ENCODE measurements at places on chromosomes 2 and 18.

- no peak for DNase-seq
Observed at GRCh38 chr18:78912844-78913243, 66.8 kb upstream of the SALL3 start.

GRCh38 chr2:140462990-140463389, 1667.8 kb downstream of the LRP1B start:
- DNase-seq, result no peak

DNA sequence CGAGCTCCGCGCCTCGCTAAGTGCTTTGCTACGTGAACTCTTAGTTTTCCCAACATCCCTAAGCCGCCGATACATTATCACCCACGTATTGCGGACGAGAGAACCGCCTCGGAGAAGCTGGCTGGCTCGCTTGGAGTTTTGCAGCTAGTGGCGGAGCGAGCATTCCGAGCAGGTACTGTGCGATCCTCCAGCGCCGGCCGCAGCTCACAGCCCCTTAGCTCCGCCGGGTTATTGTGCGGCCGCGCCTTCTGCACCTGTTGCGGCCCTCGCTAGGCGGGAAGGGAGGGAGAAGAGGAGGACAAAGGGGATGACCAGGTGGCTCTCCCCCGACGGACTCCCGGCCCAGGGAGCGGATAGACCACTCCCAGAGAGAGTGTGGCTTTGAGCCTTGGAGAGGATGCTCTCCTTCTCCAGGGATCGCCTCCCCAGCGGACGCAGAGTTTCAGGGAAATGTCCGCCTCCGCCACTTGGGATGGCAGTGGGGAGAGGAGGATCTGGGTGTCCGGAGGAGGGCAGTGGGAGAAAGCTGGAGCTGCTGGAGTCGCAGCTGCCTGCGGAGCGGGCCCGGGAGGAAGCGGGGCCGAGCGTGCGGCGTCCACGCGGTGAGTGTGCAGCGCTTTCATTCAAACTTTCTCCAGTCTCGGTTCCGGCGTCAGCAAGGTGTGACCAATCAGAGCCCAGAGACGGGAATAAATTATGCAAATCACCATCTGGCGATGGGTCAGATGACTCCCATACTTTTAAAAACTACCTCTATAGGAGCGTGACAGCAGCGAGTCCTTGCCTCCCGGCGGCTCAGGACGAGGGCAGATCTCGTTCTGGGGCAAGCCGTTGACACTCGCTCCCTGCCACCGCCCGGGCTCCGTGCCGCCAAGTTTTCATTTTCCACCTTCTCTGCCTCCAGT, at the start of gene LIPG:
LIPG (plus strand) TSS at position 769 of the 905 bp plus-strand sequence. CDS start 252 bp downstream, outside the sequence.
- DNase-seq, result no peak

DNA sequence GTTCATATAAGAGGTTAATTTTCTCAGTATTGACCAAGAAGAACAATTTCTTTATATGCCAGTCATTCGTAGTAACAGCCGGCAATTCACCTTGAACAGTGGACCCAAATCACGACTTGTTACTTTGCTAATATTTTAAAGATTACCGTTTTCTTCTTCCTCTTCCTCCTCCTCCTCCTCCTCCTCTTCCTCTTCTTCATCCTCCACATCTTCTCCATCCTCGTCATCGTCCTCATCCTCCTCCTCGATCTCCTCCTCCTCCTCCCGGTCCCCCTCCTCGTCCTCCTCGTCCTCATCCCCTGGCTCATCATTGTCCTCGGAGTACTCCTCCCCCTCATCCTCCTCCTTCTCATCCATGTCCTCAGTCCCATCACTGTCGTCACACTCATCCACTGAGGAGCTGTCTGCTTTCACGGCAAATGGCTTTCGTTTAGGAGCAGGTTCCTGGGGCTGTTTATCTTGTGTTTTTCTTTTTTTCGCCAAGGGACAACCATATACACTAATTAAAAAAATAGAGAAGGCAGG, 198.6 kb upstream of the PXDN start:
- DNase-seq, result no peak

DNA sequence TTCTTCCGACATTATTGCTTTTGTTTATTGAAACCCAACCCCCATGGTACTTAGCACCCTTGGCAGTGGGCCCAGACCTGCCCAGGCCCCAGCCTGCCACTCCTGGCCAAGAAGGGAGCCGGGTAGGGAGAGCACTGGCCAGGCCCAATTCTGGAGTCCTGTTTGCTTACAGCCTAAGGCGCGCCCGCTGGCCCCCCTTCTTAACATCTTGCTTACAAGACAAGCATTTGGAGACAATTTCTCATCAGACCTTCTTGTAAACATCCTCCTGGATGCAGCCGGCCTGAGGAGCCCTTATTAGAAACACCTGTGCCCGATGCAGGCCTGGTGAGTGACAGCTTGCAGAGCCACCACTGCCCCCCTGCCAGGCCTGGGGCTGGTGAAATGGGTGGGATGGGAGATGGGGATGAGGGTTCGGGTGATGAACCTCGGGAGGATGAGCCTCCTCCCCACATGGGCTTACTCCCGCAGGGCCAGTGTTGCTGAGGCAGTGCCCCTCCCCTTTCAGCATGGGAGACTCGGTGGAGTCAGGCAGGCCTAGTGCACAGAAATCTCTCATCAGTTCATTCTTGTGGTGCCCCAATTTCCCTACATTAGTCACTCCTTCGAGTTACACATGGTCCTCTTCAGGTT, 217.5 kb downstream of the CYP26B1 start:
- DNase-seq, result no peak

DNA sequence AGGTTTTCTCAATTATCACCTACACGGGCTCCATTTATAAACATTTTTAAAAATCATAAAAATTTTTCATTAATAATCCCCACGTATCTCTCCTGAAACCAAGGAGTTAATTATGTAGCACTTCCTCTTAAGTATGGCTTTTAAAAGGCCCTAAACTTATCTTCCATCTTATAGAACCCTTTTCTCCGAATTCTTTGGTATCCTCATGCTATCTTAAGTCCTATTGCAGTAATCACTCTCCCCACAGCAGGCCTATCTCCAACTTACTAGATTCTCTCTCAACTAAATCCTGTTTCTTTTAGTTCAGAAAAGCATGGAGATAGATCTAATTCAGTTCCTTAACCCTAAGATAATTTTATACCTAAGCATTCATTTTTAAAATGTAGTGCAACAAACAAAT, 26.2 kb downstream of the RPRD1A start:
- DNase-seq, result no peak

- DNase-seq, result no peak
Observed at GRCh38 chr2:48406116-48406515, 123.8 kb upstream of the STON1 start.

DNA sequence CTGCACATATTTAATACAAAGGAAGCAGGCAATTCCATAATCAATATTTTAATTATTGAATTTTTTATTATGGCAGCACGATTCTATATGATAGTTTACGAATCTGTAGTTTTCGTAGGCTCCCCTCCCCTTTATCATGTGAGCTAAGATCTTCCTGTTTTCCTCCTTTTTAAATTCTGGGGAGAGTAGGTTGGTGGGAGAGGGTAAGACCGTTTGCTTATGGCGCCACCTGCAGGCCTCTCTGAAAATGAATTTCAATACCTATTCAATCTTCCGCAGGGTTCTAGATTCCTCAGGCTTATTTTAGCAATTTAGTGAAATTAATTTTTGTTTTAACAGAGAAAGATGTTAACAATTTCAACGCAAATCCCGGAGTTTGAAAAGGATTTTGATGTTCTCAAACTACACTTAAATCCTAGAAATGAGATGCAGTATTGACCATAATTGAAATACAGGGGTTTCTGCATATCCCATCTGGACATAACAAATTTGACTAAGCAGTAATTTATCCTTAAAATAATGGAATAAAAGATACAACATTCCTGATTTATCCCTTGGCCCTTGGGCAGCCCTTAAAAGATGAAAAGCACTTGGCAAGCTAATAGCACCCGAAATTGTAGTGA, 12.8 kb upstream of the GBX2 start:
- DNase-seq, result peak; percentile 17

GRCh38 chr2:1891971-1892486, 147.7 kb upstream of the PXDN start:
- DNase-seq, result no peak

- DNase-seq, result no peak
Observed at GRCh38 chr2:201260302-201260800, at the start of gene CASP8. TSS of gene CASP8 (plus strand) at chr2:201260536. CDS start at chr2:201266487, 5,951 bp downstream.

DNA sequence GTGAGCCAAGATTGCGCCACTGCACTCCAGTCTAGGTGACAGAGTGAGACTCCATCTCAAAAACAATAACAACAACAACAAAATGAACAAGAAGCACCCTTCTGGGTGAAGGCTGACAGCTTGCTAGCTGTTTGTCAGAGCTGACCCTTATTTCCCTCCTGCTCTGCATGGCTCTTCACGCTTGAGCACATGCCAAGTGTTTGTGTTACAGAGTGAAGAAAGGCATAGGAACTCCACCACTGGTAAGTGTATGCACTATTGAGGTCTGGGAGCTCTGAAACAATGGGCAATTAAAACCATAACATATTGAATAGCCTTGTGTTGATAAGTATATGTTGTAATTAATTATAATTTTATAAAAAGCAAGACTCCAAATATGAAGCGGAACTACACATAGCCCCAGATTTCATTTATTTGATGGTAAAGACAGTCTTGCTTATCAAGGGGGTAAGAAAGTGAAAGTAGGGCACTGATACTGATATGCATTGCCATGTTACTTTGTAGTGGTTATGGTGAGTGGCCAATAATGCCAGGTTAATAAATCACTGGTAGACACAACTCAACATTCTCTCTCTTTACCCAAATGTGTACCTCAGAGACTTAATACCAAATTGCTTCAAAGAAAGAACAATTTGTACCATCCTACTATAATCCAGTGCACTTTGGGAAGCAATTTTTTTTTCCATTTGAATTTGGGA, 163.4 kb downstream of the VWC2L start:
- no peak for DNase-seq

GRCh38 chr18:23143815-23144261, 8.6 kb downstream of the CABLES1 start:
- DNase-seq, result no peak

DNA sequence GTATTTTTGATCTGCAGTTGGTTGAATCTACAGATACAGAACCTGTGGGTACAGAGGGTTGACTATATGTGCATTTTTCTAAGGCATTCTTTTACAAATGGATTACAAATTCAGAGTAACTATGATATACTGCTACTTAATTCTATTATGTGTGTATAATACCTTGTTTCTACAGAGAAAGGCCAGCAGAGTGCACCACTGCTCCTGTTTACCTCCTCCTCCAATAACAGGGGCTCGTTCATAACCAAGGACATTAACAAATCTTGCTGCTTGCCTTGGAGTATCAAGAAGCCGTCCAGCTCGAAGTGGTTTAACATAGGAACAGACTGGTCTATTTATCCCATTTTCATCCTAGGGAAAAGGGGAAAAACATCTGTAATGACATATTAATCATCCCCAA, 16.4 kb downstream of the CEP76 start:
- DNase-seq, result no peak

DNA sequence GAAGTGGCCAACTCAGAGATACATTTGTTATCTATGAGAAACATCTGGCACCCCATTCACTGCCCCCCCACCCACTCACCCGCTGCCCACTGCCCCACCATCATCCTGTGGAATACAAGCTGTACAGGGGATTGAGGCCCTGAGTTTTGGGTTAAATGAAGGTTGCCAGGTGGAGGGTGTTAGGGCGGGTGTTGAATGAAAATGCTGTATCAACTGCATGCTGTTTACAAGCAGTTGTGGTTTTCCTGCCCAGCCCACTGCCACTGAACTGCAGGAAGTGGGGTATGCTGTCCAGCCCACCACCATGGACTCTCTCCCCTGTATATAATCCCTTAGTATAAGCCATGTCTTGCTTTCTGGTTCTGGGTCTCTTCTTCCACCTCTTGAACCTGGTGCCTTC, 481.9 kb downstream of the METTL4 start:
- no peak for DNase-seq

DNA sequence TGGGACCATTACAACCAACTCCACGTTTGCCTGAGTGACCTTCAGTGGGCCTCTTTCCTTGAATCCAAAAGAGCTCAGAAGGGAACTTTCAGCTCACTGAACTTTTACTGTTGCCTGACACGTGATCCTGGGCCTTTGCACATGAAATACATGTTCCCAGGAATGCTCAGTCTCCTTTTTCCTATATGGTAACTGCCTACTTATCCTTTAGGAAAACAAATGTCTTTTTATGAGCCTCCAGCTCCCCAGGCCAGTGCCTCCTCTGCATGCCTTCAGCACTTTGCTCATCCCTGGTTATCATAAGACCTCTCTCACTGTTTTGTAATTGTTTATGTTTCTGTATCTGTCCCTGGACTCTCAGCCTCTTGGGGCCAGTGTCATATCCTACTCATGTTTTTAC, 5.1 kb downstream of the PLA2R1 start:
- no peak for DNase-seq

- no peak for DNase-seq
Observed at GRCh38 chr2:141058556-141058955, 1072.3 kb downstream of the LRP1B start.

- DNase-seq, result no peak
Observed at GRCh38 chr2:23579674-23580073, 194.7 kb downstream of the KLHL29 start.

DNA sequence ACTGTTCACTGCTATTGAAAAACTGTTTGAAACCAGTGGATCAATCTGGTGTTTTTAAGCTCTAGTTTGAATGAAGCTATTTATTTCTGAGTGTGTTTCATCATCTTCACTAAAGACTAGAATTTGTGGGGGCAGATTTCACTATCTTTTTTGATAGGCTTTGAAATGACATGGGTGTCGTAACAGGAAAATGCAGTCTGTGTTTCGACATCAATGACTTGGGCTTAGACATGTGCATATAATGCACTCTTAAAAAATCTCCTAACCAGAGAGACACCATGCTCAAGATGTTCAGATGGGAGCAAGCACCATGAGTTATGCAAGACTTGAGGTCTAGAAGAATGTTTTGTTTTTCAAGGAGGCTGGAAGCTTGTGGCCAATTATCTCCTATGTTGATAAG, 221.6 kb downstream of the GPD2 start:
- no peak for DNase-seq

DNA sequence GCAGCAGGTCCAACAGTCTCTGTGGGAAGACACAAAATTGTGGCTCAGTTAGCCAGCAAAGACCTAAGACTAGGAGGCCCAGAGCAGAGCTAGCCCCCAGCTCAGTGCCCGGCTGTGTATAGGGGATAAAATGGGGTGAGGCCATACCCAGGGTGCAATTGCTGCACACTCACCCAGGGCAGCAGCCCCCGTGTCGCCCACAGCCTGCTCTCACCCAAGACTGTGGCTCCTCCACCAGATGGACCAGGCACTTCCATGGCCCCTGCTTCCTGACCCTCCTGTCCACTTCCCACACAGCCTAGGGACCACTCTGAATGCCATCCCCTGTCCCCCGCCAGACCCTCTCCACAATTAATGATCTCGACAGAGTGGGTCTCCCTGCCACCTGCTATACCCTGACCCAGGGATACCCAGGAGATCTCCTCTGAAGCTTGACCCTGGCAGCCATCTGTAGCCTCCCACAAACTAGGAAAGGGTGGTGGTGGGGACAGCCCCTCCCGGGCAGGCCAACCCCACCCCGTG, 85.7 kb downstream of the HS1BP3 start:
- DNase-seq, result no peak

DNA sequence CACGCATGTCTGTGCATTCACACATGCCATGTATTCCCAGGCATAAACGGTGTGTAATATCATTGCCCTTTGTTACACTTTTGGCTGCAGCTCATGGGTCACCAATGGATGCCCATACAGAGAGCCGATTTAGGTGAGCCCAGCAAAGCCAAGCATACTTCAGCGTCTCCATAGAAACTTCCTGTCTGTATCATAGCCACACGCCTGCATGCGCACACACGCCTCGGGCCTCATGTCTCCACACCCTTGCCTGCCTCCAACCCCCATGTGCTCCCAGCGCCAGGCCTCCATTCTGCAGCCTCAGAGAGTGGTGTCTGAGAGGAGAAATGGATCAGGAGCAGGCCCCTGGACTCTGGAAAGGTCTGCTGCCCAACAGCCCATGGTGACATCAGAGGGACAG, 33.5 kb upstream of the SELENOI start:
- no peak for DNase-seq

GRCh38 chr18:26039203-26039602, 51.2 kb downstream of the SS18 start:
- DNase-seq, result no peak

Measured in activated CD4-positive, alpha-beta T cell treated with anti-CD3 and anti-CD28 coated beads for 24 hours (primary cell).